ENCODE measurements at places on chromosomes 6 and 20. TPM values are rescaled to one million over a fixed set of nuclear protein-coding genes. Genes with fewer than 3 reads are reported as not detected.

GRCh38 chr6:131398176-131398575, 174.8 kb upstream of the ARG1 start:
- no peak for DNase-seq
- no peaks in the 10 kb centered on the region for H3K27me3 ChIP-seq
- no peaks in the 10 kb centered on the region for H3K4me1 ChIP-seq
- H3K36me3 ChIP-seq = no peaks in the 10 kb centered on the region
- H3K4me3 ChIP-seq = no peak overlapping the region

GRCh38 chr6:12064131-12064530, 52.0 kb downstream of the HIVEP1 start:
- H3K27me3 ChIP-seq = no peaks in the 10 kb centered on the region
- no peaks in the 10 kb centered on the region for H3K4me1 ChIP-seq
- no peaks in the 10 kb centered on the region for H3K36me3 ChIP-seq
- no peak overlapping the region for H3K4me3 ChIP-seq

DNA sequence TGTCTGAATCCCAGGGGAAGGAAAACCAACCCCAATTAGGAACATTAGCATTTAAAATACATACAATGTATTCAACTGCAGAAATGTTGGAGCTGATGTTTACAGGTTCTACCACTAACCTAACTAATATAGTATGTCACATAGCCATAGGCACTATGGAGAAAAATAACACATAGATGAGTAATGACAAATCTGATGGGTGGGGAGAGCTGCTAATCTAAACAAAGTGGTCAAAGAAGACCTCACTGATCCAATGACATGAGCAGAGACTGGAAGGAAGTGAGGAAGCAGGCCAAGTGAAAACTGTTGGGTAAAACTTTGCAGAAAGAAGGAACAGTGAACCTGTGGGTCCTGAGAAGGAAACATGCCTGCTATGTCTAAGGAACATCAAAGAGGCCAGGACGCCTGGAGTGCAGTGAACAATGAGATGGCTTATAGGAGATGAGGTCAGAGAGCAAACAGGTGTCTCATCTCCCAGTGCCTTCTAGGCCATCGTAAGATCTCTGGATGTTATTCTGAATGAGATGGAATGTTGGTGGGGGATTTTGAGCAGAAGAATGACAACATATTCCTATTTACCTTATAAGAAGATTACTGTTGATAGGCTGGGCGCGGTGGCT, 135.7 kb downstream of the ALDH8A1 start:
- no peak for DNase-seq
- H3K27ac ChIP-seq = no peak overlapping the region

GRCh38 chr6:33633084-33633461, 12.0 kb downstream of the ITPR3 start:
- peak overlapping the region; percentile 58 for H3K4me3 ChIP-seq
- no peak for DNase-seq

DNA sequence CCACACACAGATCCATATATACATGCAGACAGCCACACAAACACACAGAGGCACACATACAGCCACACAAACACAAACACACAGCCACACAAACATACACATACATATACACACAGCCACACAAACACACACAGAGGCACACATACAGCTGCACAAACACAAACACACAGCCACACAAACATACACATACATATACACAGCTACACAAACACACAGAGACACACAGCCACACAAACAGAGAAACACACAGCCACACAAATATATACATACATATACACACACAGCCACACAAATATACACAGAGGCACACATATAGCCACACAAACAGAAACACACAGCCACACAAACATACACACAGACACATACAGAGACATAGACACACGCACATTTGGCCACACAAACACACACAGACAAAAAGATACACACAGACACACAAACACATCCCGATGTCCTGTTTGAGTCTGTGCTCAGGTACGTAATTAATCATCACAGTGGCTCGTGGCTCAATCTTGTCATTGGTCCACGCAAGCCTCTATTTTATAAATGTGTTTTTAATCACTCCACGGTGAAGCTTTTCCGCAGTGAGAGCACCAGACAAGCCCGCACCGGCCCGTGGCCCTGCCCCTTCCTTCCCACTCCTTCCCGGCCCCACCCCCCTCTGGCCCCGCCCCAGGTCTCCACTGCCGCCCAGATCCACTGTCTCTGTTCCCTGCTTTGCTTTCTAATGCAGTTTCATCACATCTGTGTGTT, 135.3 kb downstream of the CDH4 start:
- H3K4me3 ChIP-seq = no peak overlapping the region
- no peaks in the 10 kb centered on the region for H3K36me3 ChIP-seq
- H3K27ac ChIP-seq = no peak overlapping the region
- no peaks in the 10 kb centered on the region for H3K27me3 ChIP-seq

- H3K4me3 ChIP-seq = no peak overlapping the region
- DNase-seq = no peak
- H3K36me3 ChIP-seq = no peaks in the 10 kb centered on the region
- no peak overlapping the region for H3K27ac ChIP-seq
- peaks cover 4% of the 10 kb centered on the region for H3K4me1 ChIP-seq
These were observed 55.4 kb downstream of the LAMA4 start for GRCh38 chr6:112199001-112199403.

GRCh38 chr20:40635971-40636370, 53.1 kb downstream of the MAFB start:
- no peak overlapping the region for H3K27ac ChIP-seq
- no peaks in the 10 kb centered on the region for H3K4me1 ChIP-seq
- no peak overlapping the region for H3K4me3 ChIP-seq
- H3K36me3 ChIP-seq = no peaks in the 10 kb centered on the region
- H3K27me3 ChIP-seq = no peaks in the 10 kb centered on the region
- no peak for DNase-seq

DNA sequence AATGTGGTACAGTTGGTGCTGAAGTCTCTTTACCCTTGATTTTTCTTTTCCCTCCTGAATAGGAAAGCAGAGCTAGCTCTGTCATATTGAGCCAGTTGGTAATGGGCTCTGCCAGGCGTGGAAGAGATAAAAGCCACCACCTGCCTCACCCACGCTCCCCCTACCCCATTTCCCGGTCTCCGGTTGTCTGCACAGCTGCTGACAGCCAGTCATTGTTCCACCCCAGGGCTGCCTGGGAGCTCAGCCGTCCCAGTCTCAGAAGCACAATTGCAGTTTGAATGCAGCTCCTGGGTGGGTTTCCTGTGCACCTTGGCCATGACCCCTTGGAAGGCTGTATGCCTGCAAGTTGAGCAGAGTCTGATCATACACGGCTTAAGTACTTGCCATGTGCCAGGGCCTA, 675.2 kb upstream of the FLRT3 start:
- no peaks in the 10 kb centered on the region for H3K4me1 ChIP-seq
- no peak for DNase-seq
- no peaks in the 10 kb centered on the region for H3K27me3 ChIP-seq
- H3K4me3 ChIP-seq = no peak overlapping the region
- H3K27ac ChIP-seq = no peak overlapping the region
- no peaks in the 10 kb centered on the region for H3K36me3 ChIP-seq

GRCh38 chr6:127115084-127115655, 3.3 kb upstream of the RSPO3 start:
- no peaks in the 10 kb centered on the region for H3K36me3 ChIP-seq
- no peak overlapping the region for H3K27ac ChIP-seq
- H3K4me3 ChIP-seq = no peak overlapping the region
- DNase-seq = no peak

GRCh38 chr20:924639-925038, 8.5 kb upstream of the ANGPT4 start:
- no peaks in the 10 kb centered on the region for H3K4me1 ChIP-seq
- H3K4me3 ChIP-seq = no peak overlapping the region

- H3K36me3 ChIP-seq = no peaks in the 10 kb centered on the region
- no peak for DNase-seq
- H3K4me1 ChIP-seq = no peaks in the 10 kb centered on the region
- no peaks in the 10 kb centered on the region for H3K27me3 ChIP-seq
These were observed 61.4 kb downstream of the CARMIL1 start for GRCh38 chr6:25340431-25341202.

- H3K36me3 ChIP-seq = no peaks in the 10 kb centered on the region
- no peaks in the 10 kb centered on the region for H3K27me3 ChIP-seq
- DNase-seq = no peak
- no peak overlapping the region for H3K4me3 ChIP-seq
These were observed 31.2 kb downstream of the TNFRSF21 start for GRCh38 chr6:47278545-47278944.

- H3K27me3 ChIP-seq = no peaks in the 10 kb centered on the region
- H3K27ac ChIP-seq = no peak overlapping the region
- no peak overlapping the region for H3K4me3 ChIP-seq
- H3K36me3 ChIP-seq = no peaks in the 10 kb centered on the region
These were observed 96.6 kb upstream of the NAA20 start for GRCh38 chr20:19920381-19921138.

Gene MCHR2
- not detected for total RNA-seq

Gene IRF4
- 7.4 TPM for total RNA-seq

Gene PHACTR3
- total RNA-seq = 28.4 TPM

Gene SPTLC3
- total RNA-seq = 15.9 TPM

Gene HAO1
- not detected for total RNA-seq

Gene SUMO4
- 7.0 TPM for total RNA-seq

Gene MDC1
- total RNA-seq = 19.0 TPM

Gene VGLL2
- total RNA-seq = not detected

Gene WFDC5
- total RNA-seq = not detected

Gene TBC1D22B
- total RNA-seq = 15.6 TPM

Gene SIRPA
- total RNA-seq = 33.1 TPM

Data from Peyer's patch (tissue), 4 donors.